NCI-H526 treated with DMSO at 0.1 percent for 48 hours (cell line): ENCODE measurements at places on chromosomes 13 and 19.

DNA sequence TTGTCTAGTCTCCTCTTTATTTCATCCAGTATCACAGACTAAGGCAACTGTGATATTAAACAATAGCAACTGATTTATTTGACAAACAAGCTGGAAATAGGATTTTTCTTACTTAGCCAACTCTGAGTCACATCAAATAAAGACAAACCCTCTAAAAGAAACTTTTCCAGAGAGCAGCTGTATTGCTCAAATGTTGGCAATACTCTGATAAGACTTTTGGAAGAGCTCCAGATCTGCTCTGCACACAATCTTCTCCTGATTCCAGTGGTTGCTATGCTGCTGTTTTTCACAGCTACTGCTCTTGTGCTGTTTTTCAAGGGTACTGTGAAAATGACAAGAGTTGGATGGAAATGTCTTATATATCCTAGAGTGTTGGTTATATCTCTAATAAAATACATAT is 1479.2 kb downstream of the SLITRK5 start:
- DNase-seq = no peak

DNA sequence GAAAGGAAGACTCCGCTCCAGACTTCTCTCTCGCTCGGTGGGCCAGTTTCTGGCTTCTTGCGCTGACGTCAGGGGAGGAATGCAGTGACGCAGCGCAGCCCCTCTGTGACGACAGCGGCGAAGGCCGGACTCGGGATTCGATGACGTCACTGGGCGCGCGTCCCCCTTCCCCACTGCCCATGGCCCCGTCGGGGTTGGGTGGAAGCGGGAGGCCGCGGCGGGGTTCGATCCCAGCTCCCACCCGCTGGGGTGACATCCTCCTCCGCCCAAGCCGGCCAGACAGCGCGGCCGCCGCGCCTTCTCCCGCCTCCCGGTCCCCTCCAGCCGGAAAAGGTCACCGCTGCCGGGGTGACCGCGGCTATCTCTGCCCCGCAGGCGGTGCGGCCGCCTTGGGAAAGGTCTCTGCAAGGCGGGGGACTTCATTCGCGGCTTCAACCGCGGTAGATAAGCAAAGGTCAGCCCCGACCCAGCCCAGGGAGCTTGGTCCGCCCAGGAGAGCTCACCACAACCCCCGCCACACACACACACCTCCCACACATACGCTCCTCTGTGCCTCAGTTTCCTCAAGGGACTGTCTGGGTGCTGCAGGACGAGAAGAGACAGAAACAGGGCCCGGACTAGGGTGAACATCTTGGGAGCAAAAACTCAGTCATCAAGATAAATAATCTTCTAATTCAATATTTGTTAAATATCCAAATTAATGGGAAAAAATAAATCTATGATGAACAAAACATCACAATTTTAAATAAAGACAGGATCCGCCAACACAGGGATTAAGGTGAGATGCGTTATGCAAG is 844 bp upstream of the RFX1 start:
- DNase-seq = no peak

DNA sequence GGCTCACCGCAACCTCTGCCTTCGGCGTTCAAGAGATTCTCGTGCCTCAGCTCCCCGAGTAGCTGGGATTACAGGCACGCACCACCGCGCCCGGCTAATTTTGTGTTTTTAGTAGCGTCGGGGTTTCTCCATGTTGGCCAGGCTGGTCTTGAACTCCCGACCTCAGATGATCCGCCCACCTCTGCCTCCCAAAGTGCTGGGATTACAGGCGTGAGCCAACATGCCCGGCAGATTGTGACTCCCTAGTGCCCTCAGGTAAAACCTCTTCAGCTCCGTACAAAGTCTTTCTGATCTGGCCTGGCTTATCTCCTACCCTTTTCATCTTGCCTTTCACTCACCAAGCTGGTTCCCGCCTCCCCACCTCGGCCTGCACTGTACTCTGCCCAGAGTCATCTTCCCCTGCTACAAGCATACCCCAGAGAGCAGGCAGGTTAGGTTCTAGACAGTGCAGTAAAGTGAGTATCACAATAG is 15.0 kb downstream of the BICRA start:
- no peak for DNase-seq

GRCh38 chr19:46159418-46160232 is 11.6 kb downstream of the IGFL2 start:
- no peak for DNase-seq

DNA sequence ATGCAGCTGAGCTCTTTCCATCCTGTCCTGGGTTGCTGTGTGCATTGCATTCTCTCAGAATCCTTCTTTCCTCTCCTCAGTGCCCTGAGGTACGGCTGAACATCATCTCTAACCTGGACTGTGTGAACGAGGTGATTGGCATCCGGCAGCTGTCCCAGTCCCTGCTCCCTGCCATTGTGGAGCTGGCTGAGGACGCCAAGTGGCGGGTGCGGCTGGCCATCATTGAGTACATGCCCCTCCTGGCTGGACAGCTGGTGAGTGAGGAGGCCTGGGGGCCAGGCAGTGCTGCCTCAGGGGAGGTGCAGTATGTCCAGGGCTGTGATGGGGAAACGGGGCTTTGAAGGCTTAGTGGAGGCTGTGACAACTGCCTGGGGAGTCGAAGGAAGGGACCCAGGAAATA is 29.8 kb downstream of the PPP2R1A start:
- DNase-seq = no peak

DNA sequence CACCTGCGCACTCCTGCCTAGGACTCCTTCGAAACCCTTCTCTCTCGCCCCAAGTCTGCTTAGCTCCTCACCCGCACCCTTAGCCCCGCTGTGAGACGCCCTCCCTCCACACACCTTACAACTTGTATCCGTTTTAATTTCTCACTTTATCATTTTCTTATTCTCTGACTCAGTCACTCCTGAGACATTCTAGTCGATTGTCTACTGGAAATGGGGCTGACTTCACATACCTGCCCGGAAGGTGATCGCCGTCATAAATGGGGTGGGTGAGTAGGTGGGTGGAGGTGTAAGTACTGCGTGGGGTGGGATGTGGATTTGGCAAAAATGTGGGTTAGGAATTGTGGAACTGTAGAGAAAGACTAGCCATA is 714 bp downstream of the NDFIP2 start:
- peak; percentile 68 for DNase-seq

DNA sequence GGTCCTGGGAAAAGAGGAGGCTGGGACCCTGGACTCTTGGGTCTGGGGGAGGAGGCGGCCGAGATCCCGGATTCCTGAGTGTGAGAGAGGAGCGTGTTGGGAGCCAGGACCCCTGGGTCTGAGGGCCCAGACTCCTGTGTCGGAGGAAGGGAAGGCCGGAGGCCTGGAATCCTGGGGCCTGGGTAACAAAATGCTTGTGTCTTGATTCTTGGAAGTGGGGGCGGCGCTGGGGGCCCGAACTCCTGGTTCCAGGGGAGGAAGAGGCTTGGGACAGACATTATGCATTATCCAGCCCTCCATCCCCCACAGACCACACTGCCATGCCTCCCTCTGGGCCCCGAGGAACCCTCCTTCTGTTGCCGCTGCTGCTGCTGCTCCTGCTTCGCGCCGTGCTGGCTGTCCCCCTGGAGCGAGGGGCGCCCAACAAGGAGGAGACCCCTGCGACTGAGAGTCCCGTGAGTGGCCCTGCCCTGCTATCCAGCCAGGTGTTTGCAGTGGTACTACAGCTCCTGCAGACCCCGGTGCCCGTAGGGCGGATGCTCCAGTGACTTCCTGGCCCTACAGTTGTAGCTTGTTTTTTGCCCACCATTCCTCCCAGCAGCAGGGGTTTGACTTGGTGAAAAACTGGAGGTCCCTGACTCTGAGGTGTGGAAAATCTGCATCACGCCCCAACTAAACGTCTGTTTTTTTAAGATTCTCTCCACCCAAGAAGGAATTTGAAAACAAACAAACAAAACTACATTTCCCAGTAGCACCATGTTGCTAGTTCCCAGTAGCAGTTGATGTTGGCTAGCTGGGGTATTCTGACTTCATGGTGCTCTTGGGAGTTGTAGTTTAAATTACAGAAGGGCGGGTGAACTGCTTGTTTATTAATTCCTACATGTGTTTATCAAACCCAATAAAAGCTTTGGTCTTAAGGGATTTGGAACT is 630 bp downstream of the NUCB1 start:
- DNase-seq = no peak

- no peak for DNase-seq
Measured at GRCh38 chr13:78596399-78596735, 7.0 kb downstream of the POU4F1 start.

DNA sequence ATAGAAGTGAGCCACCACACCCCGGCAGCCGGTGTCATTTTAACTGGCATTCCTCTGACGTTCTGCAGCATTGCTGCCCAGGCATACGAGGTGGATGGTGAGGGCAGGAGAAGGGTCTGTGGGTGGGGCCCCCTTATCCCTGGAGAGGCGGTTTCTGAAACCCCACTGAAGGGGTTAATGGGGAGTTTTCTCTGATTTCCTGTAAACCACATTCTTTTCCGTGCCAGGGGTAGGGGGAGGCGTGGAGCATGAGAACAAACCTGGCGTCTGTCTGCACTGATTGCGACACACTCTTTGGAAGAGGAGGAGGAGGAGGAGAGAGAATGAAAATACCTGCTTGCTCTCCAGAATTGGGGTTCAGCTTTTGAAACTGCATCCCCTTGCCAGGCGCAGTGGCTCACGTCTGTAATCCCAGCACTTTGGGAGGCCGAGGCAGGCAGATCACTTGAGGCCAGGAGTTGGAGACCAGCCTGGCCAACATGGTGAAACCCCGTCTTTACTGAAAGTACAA is 2.7 kb upstream of the C3 start:
- DNase-seq = no peak

DNA sequence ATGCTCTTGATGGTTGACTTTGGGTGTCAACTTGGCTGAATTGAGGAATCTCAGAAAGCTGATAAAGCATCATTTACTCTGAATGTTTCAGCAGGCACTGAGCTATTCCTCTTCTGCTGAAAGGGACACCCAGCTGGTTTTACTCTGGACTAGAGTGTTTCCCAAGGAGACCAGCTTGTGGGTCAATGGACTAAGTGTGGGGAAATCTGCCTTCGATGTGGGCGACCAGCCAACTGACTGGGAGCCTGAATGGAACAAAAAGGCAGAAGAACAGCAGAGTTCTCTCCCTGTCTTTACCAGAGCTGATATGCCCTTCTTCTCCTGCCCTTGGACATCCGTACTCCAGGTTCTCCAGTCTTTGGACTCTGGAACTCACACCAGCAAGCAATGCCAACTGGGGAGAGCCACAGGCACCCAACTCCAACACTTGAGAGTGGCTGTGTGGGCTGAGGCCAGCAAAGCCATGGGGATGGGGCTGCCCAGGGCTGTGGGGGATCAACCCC is 32.2 kb downstream of the MRPL57 start:
- DNase-seq = no peak

DNA sequence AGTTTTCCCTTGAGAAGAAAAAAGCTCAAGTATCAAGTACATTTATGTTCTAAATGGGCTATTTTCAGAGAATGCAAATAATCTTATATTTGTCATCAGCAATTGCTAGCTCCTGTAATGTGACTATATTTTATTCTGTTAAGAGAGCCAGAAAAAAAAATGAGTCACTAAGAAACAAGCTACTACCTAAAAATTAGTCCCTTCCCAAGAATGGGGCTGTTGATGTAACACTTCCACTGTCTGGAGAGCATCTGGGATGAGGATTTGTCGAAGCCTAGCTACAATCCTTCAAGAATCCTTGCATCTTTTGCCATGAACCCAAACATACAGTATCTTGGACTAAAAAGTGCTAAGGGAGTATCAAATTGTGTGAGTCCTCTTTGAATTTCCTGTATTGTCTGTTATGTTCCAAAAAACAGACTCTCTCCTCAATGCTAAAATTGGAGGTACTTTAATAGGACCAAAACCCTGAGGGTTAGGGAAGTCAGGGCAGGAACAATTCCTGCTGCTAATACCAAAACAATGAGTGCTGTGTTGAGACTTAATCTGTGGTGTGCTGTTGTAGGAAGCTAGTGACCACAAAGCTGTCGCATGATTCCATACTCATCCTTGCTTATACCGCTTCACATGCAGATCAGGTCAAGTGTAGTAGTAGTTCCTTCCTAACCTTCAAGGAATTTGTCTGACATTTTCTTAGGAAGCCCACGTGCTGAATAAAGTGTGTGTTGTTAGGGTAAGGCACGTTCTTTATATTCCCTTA is 4.9 kb upstream of the ZC3H13 start:
- no peak for DNase-seq

GRCh38 chr13:62767473-62767872 is 1351.8 kb upstream of the PCDH20 start:
- DNase-seq = no peak

DNA sequence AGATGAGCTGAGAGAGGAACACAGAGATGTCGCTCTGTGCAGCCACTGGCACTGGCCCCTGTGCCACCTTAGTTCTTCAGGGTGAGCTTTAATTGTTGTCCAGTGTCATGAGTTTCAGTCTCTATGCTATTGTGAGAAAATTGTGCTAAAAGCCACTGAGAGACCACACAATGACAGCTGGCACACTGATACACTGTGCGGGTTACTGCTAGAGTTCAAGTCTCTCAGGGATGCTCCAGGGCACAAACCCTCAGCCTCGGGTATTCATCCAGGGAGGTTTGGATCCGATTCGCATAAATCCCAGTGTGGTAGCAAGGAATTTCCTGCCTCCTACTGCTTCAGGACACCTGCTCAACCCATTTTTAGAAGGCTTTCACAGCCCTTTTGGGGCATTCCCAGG is 68.1 kb upstream of the EDNRB start:
- no peak for DNase-seq

DNA sequence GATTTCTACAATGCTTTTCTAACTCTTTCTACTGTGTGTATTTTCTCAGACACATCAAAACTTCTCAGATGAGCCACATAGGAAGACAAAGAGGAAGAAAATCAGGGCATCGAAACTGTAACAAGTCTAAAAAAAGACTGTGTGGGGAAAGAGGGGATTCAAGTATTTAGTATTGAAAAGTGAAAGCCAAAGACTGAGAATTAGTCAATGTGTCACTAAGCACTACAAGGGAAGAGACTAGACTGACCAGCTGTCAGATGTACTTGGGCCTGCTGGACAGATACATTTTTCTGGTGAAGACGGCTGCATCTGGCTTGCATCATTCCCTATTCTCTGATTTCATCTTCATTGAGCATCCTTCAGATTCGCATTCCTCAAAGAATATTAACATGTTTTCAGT is 25.4 kb downstream of the COMMD6 start:
- no peak for DNase-seq

- no peak for DNase-seq
Measured at GRCh38 chr19:14112051-14112808, 5.3 kb downstream of the PRKACA start.

GRCh38 chr19:34217952-34218817 is 36.2 kb upstream of the GARRE1 start:
- no peak for DNase-seq

- no peak for DNase-seq
Measured at GRCh38 chr19:33806434-33806881, 9.8 kb downstream of the KCTD15 start.
